Camera-type eye (tissue), 1 donor: ENCODE measurements at places on chromosomes 1 and 21. TPM values are rescaled to one million over a fixed set of nuclear protein-coding genes. Genes with fewer than 3 reads are reported as not detected.

Gene FAM167B
- 2.1 TPM for total RNA-seq

Gene SGIP1
- 108 TPM for total RNA-seq

Gene TEKT2
- 4.1 TPM for total RNA-seq

Gene RBP7
- total RNA-seq: 2.6 TPM

Gene KCNK2
- 3.5 TPM for total RNA-seq

Gene RHBDL2
- total RNA-seq: 0.49 TPM

Gene ID3
- total RNA-seq: 222 TPM

Gene PRR9
- total RNA-seq: not detected

Gene TDRD5
- 0.99 TPM for total RNA-seq

Gene SPATA45
- not detected for total RNA-seq

Gene CYP4A22
- total RNA-seq: not detected
